T-helper 1 cell (primary cell): ENCODE measurements at places on chromosomes 7 and 10.

DNA sequence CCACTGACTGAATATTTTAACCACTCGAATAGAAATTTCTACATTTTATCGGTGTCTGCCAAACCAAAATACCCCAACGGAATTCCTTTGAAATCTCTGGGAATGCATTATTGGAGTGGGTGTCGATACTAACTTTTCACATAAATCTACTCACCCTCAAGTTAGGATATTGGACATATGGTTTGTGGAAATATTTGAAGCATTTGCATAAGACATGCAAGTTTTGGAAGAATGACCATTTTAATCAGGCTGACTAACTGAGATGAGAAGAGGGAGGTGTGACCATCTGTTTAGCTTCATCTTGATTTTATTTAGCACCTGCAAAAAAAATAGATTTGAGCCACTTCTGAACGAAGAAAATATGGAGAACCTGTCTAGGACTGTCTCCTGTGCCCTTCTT, 61.2 kb downstream of the KLF6 start:
- DNase-seq: no peak

- DNase-seq: no peak
Observed at GRCh38 chr7:139798892-139799291, 21.1 kb upstream of the HIPK2 start.

DNA sequence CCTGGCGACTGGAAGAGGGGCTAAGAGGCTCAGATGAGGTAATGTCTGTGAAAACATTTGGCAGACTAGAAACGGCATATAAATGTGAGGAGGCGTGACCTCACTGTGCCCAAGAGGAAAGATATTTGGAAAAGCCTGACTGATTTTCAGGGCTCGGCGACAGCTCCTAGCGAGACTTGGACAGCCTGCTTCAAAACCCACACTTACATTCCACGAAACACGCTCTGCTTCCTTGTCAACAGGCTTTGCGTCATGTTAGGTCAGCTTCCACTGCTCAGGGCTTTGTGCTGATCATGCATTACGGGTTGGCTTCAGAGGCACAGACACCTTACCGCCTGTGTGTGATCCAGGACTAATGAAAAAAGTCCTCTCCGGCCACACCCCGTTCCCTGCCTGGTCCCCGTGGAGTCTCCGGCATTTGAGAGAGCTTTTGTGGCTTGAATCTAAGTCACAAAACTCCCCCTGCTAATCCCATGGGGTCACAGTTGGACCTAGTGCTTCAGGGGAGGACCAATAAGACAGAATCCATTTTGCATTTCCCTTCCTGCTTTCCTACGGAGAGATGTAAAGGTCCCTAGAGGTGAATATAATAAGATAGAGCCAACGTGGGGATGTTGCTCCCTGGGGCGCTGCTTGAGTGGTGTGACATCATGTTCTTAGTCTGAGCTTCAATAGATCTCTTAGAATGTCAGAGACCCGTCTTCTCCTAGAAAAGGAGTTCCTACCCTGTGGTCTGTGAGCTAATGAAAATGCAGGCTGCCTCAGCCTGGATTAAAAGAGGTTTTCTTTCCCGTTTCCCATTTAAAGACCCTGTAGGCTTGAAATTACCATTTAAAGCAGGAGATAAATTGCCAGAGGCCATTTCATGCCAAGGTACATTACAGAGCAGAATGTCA, 25.5 kb downstream of the FGFBP3 start:
- no peak for DNase-seq

GRCh38 chr7:50781381-50782293, 1.1 kb downstream of the GRB10 start:
- DNase-seq: no peak

GRCh38 chr7:87600130-87601124, at the start of gene ABCB1:
TSS of gene ABCB1 (minus strand) at chr7:87600884. CDS start at chr7:87600184, 700 bp downstream.
- peak; percentile 33 for DNase-seq

- no peak for DNase-seq
Observed at GRCh38 chr7:129017264-129017663, 37.6 kb downstream of the TNPO3 start.

- DNase-seq: no peak
Observed at GRCh38 chr7:139663608-139664177, 114.1 kb downstream of the HIPK2 start.

GRCh38 chr7:39321909-39322498, 244.2 kb upstream of the YAE1 start:
- no peak for DNase-seq

GRCh38 chr7:24660546-24660945, 87.3 kb downstream of the PALS2 start:
- no peak for DNase-seq

DNA sequence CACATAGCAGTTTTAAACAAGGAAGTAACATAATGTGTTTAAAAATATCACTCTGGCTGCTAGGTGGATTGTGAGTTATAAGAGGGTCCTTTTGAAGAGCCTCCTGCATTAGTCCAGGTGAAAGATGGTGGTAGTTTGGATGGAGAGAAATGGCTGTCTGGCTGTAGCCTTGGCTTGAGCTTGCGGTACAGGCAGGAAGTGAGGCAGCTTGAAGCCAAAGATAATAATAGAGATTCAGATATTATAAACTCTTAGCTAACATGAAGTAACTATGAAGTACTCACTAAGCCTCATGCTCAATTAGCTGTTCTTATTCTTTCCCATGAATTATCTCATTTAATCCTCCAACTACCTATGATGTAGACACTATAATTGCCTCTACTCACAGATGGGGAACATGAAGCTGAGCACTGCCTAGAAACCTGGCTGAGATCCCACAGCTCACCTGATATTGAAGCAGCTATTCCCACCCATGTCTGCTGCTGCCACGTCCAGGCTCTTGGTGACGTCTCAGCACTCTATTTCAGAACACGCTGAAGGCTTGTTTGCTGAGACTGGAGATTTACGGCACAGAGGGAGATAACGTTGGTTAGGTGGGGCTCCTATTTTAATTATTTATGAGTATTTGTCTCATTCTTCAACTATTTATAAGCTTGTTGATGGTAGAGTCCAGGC, 10.4 kb downstream of the C10orf120 start:
- no peak for DNase-seq
